Stimulated activated CD4-positive, alpha-beta T cell treated with anti-CD3 and anti-CD28 coated beads, Interleukin-4, amount 100 ng/mL, for 4 hours (primary cell): ENCODE measurements at places on chromosomes 6 and 20.

DNA sequence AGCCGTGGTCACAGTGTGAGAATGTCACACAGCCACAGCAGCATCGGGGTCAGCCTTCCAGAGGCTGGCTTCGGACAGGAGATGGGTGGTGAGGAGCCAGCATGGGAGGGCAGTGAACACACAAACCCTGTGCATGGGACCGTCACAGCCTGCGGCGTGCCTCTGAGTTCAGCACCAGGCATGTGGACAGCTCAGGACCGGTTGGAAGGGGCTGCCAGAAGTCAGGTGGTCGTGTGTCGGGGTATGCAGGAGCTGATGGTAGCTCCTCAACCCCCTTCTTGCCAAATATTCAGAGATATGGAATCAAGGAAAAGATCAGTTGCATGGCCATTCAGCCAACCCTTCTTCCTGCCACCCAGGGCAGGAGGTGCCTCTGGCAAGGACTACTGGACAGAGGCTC lies 28.2 kb downstream of the MYT1 start:
- no peak for DNase-seq

- no peak for DNase-seq
These were observed 113.4 kb upstream of the MRPS10 start for GRCh38 chr6:42331019-42331418.

DNA sequence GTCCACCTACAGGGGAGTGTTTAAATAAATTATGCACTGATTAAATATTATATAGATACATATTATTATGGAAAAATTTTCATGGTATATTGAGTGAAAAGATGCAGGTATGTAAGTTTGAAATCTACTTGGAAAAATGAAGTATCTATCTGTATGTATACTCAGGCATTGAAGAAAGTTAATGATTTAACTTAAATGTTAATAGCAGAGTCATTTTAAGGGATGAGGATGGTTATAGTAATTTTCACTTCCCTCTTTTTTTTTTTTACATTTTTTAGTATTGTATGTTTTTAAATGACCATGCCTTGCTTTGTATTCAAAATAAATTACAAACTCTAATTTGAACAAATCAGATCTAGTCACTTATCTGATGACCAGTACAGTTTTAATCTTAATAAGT lies 43.2 kb upstream of the NOTCH4 start:
- no peak for DNase-seq

DNA sequence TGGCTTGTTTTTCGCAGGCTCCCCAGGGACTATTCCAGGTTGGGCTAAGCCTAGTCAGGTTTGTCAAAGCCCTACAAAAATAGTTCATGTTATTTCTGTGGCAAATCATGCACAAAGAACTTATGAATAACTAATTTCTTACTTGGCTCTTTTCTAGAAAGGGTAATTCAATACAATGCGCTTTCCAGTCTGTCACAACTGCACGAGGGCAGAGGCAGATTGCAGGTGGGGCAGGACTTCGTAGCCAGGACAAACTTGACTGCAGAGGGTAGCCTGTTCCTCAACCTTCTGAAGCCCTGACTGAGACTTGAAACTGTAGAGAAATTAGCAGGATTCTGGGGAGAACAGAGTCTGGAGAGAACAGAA lies 253.5 kb downstream of the QKI start:
- no peak for DNase-seq

DNA sequence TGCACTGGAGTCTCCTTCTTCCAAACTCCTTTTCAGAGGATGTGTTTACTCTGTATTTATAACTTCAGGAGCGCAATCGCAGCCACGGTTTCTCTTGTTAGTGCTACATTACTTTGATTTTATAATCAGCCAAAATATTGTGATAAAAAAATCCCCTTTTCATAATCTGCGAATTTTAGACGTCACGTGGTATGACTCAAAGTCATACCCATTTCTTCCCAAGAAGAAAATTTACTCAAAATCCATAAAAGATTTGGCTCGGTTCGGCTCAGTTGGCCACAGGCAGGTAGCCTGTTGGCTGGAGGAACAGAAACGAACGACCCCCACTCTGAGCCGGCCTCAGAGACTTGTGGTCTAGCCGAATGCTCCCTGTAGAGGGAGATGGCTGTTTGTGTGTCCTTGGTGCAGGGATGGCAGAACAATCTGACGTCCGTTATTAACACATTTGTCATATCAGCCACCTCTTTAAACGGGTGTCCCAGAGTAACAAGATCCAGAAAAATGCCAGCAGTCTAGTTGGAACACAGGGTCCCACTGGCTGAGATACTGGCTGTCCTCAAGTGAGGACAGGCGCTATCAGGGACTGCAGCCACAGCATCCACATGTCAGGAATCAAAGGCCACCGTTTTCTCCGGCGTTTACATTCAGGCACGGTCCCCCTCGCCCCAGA lies 247.6 kb downstream of the DLL1 start:
- DNase-seq, result no peak

- no peak for DNase-seq
These were observed 160.8 kb downstream of the C6orf58 start for GRCh38 chr6:127737768-127738167.

DNA sequence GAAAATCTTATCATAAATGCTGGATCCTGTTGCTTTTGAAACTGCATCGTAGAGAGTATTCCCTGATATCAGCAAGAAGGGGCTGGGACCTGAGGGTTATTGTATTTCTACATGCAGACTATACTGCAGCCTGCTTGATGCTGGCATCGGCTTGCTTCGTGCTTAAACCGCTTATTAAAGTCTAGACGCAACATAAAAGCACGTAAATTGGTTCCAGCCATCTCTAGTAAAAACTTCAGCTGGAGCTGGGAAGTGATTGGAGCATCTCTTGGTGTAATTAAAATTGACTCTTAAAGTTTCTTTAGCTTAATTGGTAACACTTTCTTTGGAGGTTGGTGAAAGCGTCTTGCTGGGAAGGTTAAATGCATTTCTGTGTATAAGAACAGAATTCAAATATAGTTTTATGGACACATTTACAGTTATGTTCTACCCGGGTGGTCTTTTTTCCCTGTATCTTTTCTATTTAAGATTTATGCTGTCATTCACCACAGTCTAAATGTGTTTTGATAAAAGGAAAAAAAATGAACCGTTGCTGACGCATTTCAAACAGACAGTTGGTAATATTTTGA lies 139.0 kb upstream of the JAG1 start:
- no peak for DNase-seq

GRCh38 chr6:110826236-110827129 lies 11.2 kb upstream of the CDK19 start:
- no peak for DNase-seq

GRCh38 chr6:1862411-1862810 lies 252.7 kb downstream of the FOXC1 start:
- DNase-seq, result no peak

DNA sequence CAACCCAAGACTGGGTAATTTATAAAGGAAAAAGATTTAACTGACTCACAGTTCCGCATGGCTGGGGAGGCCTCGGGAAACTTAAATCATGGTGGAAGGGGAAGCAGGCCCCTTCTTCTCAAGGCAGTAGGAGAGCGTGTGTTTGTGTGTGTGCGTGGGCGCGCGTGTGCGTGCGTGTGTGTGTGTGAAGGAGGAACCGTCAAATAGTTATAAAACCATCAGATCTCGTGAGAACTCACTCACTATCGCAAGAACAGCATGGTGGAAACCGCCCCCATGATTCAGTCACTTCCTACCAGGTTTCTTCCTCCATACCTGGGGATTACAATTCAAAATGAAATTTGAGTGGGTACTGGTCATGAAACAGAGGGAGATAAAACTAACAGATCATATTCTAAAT lies 220.1 kb upstream of the EYS start:
- no peak for DNase-seq
